PC-3 (cell line): ENCODE measurements at places on chromosomes 6 and 20. TPM values are rescaled to one million over a fixed set of nuclear protein-coding genes. Genes with fewer than 3 reads are reported as not detected.

Gene SLC22A1
- total RNA-seq, result 0.29 and 10.2 TPM in 2 replicates

Gene BIRC7
- not detected in 2 replicates for total RNA-seq

Gene SLC17A9
- total RNA-seq, result not detected in 2 replicates

Gene GJA1
- 14.0 and 15.2 TPM in 2 replicates for total RNA-seq

Gene PAK5
- not detected in 2 replicates for total RNA-seq
